ENCODE measurements at places on chromosomes 13 and 19. TPM values are rescaled to one million over a fixed set of nuclear protein-coding genes. Genes with fewer than 3 reads are reported as not detected.
A peak's percentile ranks its signal among the peaks of the same experiment; 100 is the strongest.

DNA sequence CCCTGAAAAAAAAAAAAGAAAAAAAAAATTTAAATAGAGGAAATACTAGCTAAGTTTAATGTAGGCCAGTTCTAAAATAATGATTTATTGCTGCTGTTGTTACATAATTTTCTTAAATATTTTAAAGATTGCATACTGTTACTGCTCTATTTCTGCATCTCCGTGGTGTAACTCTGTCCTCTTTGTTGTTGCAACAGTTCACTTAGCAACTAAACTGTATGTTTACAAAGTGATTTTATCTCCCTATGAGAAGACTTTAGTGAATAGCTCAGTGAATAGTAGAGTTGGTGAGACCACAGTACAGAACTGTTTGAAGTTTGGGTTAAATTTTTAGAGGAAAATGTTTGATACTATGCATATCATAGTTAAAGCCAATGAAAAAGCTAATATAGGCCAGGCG lies 19.4 kb downstream of the BRCA2 start:
- H3K36me3 ChIP-seq: no peaks in the 10 kb centered on the region
- DNase-seq: no peak
- H3K4me1 ChIP-seq: no peaks in the 10 kb centered on the region
- H3K27ac ChIP-seq: no peak overlapping the region
- no peaks in the 10 kb centered on the region for H3K27me3 ChIP-seq

- no peak overlapping the region for H3K27ac ChIP-seq
- no peaks in the 10 kb centered on the region for H3K4me1 ChIP-seq
- no peak overlapping the region for H3K4me3 ChIP-seq
- H3K27me3 ChIP-seq: no peaks in the 10 kb centered on the region
- H3K36me3 ChIP-seq: no peaks in the 10 kb centered on the region
Observed at GRCh38 chr13:28145049-28145448, 6.7 kb downstream of the PAN3 start.

- no peak for DNase-seq
- no peak overlapping the region for H3K27ac ChIP-seq
- H3K36me3 ChIP-seq: no peaks in the 10 kb centered on the region
- no peak overlapping the region for H3K4me3 ChIP-seq
- peaks cover 4% of the 10 kb centered on the region for H3K4me1 ChIP-seq
- peaks cover 2% of the 10 kb centered on the region for H3K27me3 ChIP-seq
Observed at GRCh38 chr19:11356676-11357550, 1.7 kb downstream of the PLPPR2 start.

GRCh38 chr13:45393941-45394570 lies 24.1 kb downstream of the SLC25A30 start:
- H3K27me3 ChIP-seq: no peaks in the 10 kb centered on the region
- peaks cover 45% of the 10 kb centered on the region for H3K36me3 ChIP-seq
- peaks cover 18% of the 10 kb centered on the region for H3K4me1 ChIP-seq
- DNase-seq: peak; percentile 68
- H3K4me3 ChIP-seq: no peak overlapping the region
- H3K27ac ChIP-seq: no peak overlapping the region

- DNase-seq: peak; percentile 81
- H3K4me3 ChIP-seq: peak overlapping the region; percentile 74
- no peaks in the 10 kb centered on the region for H3K27me3 ChIP-seq
- H3K4me1 ChIP-seq: peaks cover 2% of the 10 kb centered on the region
Observed at GRCh38 chr13:27170516-27171243, 931 bp downstream of the USP12 start.

GRCh38 chr19:12647490-12648071 lies 19.0 kb downstream of the MAN2B1 start:
- H3K36me3 ChIP-seq: no peaks in the 10 kb centered on the region
- DNase-seq: peak; percentile 88
- no peaks in the 10 kb centered on the region for H3K4me1 ChIP-seq
- no peaks in the 10 kb centered on the region for H3K27me3 ChIP-seq
- no peak overlapping the region for H3K27ac ChIP-seq

DNA sequence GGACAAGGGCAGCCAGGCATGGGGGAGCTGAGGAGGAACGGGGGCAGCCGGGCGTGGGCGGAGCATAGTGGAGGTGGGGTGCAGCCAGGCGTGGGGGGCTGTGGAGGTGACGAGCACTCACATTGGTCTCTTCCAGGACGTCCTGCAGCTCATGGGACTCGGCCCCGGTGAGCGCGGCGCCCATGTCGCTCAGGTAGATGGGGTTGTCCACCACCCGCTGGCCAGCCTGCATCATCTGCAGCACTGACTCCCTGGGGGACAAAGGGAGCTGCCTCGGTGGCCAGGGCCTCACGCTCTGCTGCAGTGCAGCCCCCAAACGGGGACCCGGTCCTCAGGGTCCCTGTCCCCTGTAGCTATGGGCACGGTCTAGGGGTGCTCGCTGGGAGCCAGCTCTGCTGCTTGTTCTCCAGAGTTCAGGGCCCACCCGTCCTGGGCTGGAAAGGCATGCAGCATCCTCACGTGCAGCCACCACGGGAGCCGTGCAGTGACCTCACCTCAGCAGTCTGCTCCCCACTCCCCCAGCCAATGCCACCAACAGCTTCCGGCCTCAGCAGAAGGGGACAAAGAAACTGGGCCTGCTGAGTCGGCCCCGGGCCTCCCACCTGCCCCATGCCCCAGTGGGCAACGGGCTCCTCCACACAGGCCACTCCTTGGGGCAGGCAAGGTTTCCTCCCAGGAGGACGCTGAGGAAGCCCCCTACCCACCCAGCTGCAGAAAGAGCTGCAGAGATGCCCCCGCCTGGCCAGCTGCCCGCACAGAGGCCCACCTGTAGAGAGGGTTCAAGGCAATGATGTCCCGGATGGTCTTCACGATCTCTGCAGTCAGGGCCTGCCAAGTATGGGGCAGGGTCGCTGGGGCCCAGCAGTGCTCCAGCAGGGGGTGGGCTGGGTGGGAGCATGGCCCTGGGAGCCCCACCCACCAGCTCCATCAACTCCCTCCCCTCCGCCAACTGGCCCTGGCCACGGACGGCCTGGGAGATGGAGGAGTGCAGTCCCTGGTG lies 12.1 kb downstream of the LONP1 start:
- DNase-seq: no peak
- H3K27ac ChIP-seq: no peak overlapping the region
- H3K4me3 ChIP-seq: no peak overlapping the region

GRCh38 chr13:113220141-113220598 lies 10.8 kb downstream of the CUL4A start:
- no peak for DNase-seq
- H3K4me1 ChIP-seq: no peaks in the 10 kb centered on the region
- H3K4me3 ChIP-seq: no peak overlapping the region
- H3K27ac ChIP-seq: no peak overlapping the region

DNA sequence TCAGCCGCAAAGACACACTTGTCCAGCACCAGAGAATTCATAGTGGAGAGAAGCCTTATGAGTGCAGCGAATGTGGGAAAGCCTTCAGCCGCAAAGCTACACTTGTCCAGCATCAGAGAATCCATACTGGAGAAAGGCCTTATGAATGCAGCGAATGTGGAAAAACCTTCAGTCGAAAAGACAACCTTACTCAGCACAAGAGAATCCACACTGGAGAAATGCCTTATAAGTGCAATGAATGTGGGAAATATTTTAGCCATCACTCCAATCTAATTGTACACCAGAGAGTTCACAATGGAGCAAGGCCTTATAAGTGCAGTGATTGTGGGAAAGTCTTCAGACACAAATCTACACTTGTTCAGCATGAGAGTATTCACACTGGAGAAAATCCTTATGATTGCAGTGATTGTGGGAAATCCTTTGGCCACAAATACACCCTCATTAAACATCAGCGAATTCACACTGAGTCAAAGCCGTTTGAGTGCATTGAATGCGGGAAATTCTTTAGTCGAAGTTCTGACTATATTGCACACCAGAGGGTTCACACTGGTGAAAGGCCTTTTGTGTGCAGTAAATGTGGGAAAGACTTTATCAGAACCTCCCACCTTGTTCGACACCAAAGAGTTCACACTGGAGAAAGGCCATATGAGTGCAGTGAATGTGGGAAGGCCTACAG lies 6.8 kb downstream of the ZNF134 start:
- H3K27ac ChIP-seq: no peak overlapping the region
- no peaks in the 10 kb centered on the region for H3K27me3 ChIP-seq
- peak overlapping the region; percentile 28 for H3K4me3 ChIP-seq
- H3K36me3 ChIP-seq: peaks cover 81% of the 10 kb centered on the region
- no peaks in the 10 kb centered on the region for H3K4me1 ChIP-seq
- no peak for DNase-seq

DNA sequence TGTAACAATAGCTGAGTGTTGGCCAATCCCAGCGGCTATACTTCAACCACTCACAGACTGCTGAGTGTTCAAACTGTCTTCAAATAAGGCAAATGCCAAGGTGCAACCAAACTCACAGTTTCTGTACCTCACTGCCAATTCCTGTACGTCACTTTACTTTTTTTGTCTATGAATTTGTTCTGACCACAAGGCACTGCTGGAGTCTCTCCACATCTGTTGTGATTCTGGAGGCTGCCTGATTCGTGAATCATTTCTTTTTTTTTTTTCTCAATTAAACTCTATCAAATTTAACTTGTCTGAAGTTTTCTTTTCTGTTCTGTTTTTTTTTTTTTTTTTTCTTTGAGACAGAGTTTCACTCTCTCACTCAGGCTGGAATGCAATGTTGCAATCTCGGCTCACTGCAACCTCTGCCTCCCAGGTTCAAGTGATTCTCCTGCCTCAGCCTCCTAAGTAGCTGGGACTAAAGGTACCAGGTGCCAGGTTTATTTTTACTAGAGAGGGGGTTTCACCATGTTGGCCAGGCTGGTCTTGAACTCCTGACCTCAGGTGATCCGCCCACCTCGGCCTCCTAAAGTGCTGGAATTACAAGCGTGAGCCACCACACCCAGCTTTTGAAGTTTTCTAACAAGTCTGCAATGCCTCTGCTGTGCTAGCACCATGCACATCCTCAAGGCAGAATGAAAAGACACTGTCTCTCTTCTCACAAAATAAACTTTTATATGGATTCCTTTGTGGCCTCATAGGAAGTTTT lies 401.7 kb downstream of the IRS2 start:
- H3K27ac ChIP-seq: no peak overlapping the region
- no peak for DNase-seq
- no peaks in the 10 kb centered on the region for H3K4me1 ChIP-seq
- no peaks in the 10 kb centered on the region for H3K27me3 ChIP-seq
- H3K36me3 ChIP-seq: no peaks in the 10 kb centered on the region

GRCh38 chr13:103100830-103101229 lies 34.6 kb upstream of the SLC10A2 start:
- H3K4me1 ChIP-seq: no peaks in the 10 kb centered on the region
- H3K27ac ChIP-seq: no peak overlapping the region
- H3K4me3 ChIP-seq: no peak overlapping the region
- no peak for DNase-seq

GRCh38 chr13:91375116-91375729 lies 23.2 kb upstream of the GPC5 start:
- DNase-seq: no peak
- H3K4me1 ChIP-seq: no peaks in the 10 kb centered on the region
- H3K36me3 ChIP-seq: no peaks in the 10 kb centered on the region
- no peaks in the 10 kb centered on the region for H3K27me3 ChIP-seq
- H3K4me3 ChIP-seq: no peak overlapping the region

DNA sequence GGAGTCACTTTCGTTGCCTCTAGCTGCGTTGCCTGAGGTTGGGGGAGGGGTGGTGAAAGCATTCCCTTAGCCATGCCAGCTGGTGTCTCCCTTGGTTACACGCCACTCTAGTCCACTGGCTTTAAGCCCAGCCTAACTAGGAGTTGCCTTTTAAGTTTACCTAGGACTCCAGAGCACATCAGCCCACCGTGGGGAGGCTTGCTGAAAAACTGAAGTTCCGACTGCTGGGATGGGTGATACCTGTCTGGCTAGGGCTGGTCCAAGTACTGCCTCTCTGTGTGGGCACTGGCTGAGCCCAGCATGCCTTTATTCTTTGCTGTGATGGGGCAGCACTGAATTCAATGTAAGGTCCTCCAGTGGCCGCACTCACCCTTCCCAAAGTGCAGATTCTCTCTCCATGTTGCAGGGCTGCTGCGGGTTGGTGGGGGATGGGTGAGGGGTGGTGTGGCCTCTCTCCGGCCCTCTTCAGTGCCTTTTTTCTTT lies 11.8 kb upstream of the CEACAM1 start:
- H3K27ac ChIP-seq: no peak overlapping the region
- no peaks in the 10 kb centered on the region for H3K4me1 ChIP-seq
- no peaks in the 10 kb centered on the region for H3K27me3 ChIP-seq
- H3K36me3 ChIP-seq: no peaks in the 10 kb centered on the region
- no peak overlapping the region for H3K4me3 ChIP-seq

GRCh38 chr13:106532111-106532929 lies 3.1 kb downstream of the EFNB2 start:
- H3K36me3 ChIP-seq: no peaks in the 10 kb centered on the region
- DNase-seq: peak; percentile 63
- peak overlapping the region; percentile 14 for H3K27ac ChIP-seq
- no peaks in the 10 kb centered on the region for H3K27me3 ChIP-seq
- H3K4me1 ChIP-seq: peaks cover 8% of the 10 kb centered on the region
- peak overlapping the region; percentile 71 for H3K4me3 ChIP-seq

- no peaks in the 10 kb centered on the region for H3K36me3 ChIP-seq
- H3K4me3 ChIP-seq: peak overlapping the region; percentile 46
- peaks cover 15% of the 10 kb centered on the region for H3K4me1 ChIP-seq
- DNase-seq: peak; percentile 95
Observed at GRCh38 chr13:73765651-73766384, 368.4 kb downstream of the KLF12 start.

DNA sequence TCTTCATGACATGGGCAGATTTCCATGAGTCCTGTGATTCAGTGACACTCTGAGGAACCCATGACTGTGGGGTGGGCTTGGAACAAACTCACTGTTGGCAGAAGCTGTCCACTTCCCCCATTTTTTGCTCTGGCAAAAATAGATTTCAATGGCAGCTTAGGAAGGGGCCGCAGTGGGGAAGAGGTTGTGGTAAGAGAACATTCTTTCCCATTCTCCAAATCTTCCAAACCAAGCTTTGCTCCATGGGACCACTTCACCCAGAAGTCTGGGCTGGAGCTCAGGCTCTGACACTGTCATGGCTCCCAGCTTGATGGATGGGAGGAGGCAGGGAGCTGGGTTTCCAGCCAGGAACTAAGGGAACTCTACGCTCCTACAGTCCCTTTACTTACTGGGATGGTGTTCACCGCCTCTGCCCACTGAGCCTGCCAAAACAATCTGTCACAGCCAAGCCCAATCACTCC lies 24.9 kb upstream of the MEDAG start:
- no peak overlapping the region for H3K4me3 ChIP-seq
- no peaks in the 10 kb centered on the region for H3K27me3 ChIP-seq
- no peaks in the 10 kb centered on the region for H3K36me3 ChIP-seq
- H3K4me1 ChIP-seq: peaks cover 8% of the 10 kb centered on the region
- peak overlapping the region; percentile 66 for H3K27ac ChIP-seq

- H3K36me3 ChIP-seq: no peaks in the 10 kb centered on the region
- H3K27ac ChIP-seq: no peak overlapping the region
- H3K4me1 ChIP-seq: no peaks in the 10 kb centered on the region
- DNase-seq: no peak
- H3K27me3 ChIP-seq: no peaks in the 10 kb centered on the region
Observed at GRCh38 chr13:110949628-110950027, 34.8 kb upstream of the ANKRD10 start.

TMEM145 gene
- total RNA-seq: not detected

SYNGR4 gene
- total RNA-seq: not detected

HRC gene
- total RNA-seq: 7.0 TPM

MEF2B gene
- total RNA-seq: 3.4 TPM

COL4A2 gene
- total RNA-seq: 265 TPM

KLHL1 gene
- total RNA-seq: not detected

KCNJ14 gene
- total RNA-seq: 1.0 TPM

DMAC2 gene
- total RNA-seq: 43.9 TPM

FSD1 gene
- 0.85 TPM for total RNA-seq

PRR22 gene
- 4.2 TPM for total RNA-seq

TEX29 gene
- total RNA-seq: not detected

TNNT1 gene
- total RNA-seq: not detected

ZNF358 gene
- 39.1 TPM for total RNA-seq

CALR3 gene
- not detected for total RNA-seq

ELOF1 gene
- total RNA-seq: 47.5 TPM

LRG1 gene
- total RNA-seq: 26.4 TPM
